ENCODE measurements at places on chromosomes 7 and 10.

GRCh38 chr7:148318838-148319237 lies 271.7 kb upstream of the C7orf33 start:
- no peak for DNase-seq

DNA sequence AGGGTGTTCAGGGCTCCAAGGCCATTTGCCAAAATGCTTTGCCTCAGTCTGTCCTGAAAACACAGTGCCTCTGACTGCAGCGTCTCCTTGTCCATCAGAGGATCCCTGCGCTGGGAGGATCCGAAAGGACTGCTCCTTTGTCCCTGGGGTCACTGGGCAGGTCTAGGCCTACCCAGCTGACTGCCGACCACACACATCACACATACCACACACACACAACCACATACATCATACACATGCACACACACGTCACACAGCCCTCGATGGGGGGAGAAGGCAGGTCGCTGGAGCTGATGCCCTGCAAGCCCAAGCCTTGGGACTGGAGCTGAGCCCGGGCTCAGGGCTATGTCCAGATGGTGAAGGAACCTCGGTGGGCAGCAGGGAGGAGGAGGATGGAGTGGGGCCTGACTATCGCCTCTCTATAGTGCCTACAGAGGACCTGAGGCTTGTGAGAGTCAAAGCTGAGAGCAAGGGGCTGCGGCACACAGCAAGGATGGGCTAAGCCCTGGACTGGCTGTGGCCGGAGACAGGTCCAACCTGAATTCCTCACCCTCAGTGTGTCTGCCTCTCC lies 29.1 kb downstream of the GPRIN2 start:
- no peak for DNase-seq

DNA sequence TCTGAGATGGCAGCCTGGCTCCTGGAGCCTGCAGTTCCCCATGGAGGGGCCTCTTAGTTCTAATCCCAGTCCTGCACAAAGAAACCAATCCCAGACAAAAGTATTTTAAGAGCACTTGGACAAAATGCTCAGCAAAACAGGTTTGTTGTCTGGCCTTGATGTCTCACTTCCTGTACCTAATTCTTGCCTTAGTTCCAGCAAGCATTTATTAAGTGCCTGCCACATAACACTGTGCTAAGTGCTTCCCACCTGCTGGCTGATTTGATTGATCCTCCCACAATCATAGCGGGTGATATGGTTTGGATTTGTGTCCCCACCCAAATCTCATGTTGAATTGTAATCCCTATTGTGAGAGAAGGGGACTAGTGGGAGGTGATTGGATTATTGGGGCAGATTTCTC lies 65.7 kb upstream of the HABP2 start:
- no peak for DNase-seq

DNA sequence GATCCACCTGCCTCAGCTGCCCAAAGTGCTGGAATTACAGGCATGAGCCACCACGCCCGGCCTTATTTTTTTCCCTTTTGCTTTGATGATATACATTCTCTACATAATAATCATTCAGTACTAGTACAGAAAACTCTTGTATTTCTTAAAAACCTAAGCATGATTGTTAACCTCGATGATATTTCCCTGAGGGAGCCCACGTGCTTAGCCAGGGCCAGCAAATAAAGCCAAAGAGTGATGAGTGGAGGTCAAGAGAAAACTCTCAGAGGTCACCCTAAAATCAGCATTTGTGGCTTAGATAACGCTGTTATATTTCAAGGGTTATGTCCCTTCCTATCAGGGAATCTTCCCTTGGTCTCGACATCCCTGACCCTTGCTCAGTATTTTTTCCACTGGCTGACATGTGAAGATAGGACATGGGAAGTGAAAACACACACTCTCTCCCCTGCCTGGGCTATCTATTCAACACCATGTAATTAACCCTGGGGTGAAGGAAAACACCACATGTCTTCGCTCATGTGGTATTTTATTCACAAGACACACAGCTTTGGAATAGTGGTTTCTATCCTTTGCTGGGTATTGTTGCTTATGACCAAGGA lies 12.6 kb downstream of the FAM200A start:
- DNase-seq, result no peak

DNA sequence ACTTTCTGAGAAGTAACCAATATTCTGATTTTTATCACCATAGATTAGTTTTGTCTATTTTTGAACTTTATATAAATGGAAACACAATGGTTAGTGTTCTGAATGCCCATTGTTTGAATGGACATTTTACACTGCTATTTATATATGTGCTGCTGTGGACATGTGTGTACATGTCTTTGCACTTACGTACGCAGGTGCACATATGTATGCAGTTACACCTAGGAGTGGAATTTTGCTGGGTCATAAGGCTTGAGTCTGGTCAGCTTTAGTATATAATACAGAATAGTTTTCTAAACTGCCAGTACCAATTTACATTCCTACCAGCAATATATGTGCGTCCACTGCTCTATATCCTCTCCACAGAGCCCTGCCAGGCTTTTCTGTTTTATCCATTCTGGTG lies 24.5 kb upstream of the ZEB1 start:
- DNase-seq, result no peak

GRCh38 chr10:48771234-48771633 lies 86.6 kb downstream of the WDFY4 start:
- no peak for DNase-seq

DNA sequence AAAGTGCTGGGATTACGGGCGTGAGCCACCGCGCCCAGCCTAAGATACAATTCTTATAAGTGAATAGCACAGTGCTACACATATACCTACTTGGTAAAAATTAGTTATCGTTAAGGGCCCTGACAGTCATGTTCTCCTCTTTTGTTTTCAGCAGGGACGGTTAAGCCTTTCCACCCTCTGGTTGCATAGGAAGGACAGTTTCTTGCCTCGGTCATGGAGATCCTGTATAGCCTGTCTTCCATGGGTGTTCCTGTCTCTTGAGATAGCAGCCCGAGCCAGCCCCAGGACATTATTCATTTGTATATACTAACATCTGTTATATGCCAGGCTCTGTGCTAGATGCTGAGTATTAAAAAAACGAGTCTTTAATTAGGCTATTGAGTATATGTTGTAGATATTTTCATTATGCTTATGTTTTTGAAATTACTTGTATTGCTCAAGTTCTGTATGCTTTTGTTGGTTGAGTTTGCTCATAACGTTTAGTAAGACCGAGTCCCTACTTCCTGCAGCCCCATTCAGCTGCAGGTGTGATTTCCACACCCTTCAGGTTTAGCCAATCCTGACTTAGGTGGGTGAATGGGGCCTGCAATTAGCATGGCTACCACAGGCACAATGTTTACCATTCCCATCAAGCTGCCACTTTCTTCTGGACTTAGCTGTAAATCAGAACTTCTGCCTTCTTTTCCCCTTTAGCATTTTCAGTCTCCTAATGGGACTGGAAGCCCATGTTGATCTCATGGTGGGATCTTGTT lies 24.8 kb downstream of the CCSER2 start:
- DNase-seq, result no peak

DNA sequence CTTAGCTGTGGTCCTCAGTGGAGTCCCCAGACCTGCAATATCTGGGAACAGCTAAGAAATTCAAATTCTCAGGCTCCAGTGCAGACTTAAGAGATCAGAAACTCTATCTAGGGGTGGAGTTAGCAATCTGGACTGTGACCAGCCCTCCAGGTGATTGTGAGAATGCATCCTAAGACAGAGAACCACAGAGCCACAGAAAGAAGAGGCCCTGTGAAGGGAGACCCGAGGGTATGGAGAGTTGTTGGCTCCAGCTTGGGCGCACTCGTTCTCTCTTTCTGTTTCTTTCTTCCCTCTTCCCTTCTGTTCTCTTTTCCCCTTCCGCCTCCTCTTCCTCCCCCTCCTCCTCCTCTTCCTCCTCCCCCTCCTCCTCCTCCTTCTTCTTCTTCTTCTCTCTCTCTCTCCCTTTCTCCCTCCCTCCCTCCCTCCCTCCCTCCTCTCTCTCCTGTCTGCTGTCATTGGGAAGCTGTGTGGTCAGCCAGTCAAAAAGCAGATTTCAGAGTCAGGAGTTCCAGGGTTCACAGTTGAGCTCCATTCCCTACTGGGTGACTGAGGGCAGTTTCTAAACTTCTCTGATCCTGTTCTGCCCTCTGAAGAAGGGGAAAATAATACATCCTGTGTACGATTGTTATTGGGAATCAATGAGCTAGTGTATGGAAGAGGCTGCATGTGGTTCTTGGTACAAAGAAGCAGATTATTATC lies 62.1 kb upstream of the STEAP1B start:
- DNase-seq, result no peak

DNA sequence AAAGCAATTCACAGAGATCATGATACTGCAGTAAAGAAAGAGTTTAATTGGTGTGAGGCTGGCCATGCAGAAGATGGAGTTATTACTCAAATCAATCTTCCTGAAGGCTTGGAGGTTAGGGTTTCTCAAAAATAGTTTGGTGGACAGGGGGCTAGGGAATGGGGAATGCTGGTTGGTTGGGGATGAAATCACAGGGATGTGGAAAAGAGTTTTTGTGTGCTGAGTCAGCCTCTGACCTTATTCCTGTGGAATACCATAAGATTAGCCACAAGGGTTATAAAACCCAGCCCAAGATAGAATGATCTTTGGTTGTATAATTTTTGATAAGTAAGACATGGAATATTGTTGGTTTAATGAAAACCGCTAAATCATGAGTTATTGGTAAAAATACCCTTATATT lies 764.3 kb downstream of the TYW1 start:
- DNase-seq, result no peak

- no peak for DNase-seq
Observed at GRCh38 chr10:91610444-91610843, 22.4 kb downstream of the PPP1R3C start.

GRCh38 chr10:551373-552252 lies 137.9 kb downstream of the DIP2C start:
- DNase-seq, result no peak

- DNase-seq, result no peak
Observed at GRCh38 chr10:87503886-87504285, 807 bp upstream of the MINPP1 start.

DNA sequence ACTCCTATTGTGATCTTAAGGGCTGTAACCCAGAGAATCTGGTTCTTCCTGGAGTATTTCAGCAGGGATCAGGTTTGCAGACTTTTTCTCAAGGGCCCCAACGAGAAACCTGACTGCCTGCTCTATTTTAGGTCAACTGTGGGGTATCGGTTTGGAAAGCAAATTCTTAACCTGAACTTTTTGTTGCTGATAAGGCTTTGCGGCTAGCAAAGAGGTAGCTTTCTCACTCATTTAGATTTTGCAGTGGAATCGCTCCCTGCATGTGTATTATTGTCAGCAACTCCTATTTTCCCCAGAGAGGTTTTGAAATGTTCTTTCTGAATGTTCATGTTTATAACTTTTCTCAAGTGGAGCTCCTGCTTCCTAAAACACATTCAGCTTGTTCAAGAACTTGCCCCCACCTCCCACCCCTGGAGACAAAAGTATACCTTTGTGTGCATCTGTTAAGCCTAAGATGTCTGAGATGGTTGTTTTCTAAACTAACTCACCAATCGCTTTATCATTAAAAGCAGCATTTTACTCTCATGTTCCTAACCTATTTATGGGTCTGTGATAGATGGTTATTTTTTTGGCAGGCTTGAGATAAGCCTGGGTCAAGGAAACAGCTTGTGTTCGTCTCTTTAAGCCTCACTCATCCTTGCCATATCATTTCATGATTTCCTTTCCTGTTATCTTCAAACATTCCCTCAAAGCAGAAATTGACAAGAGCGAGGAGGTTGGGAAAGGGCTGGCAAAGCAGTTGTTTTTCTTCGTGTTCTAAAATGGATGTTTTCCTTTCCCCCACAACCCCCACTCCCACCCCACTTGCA lies 129.8 kb downstream of the BAMBI start:
- DNase-seq, result no peak

DNA sequence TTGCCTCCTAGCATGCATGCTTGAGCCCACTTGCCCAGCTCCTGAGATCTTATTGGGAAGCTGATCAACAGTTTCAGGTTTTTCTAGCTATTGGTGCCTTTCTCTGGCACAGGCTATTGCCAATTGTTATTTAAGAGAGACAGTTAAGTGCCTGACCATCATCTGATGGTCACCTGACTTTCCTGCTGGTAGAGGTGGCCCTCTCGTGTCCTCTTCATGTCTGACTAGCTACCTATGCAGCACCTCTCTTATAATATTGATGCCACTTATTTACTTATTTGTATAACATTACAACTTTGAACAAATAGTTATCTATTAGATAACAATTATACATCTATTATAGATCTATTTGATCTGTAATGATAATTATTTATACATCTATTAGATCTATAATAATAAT lies 205.9 kb upstream of the SEMA3D start:
- no peak for DNase-seq

DNA sequence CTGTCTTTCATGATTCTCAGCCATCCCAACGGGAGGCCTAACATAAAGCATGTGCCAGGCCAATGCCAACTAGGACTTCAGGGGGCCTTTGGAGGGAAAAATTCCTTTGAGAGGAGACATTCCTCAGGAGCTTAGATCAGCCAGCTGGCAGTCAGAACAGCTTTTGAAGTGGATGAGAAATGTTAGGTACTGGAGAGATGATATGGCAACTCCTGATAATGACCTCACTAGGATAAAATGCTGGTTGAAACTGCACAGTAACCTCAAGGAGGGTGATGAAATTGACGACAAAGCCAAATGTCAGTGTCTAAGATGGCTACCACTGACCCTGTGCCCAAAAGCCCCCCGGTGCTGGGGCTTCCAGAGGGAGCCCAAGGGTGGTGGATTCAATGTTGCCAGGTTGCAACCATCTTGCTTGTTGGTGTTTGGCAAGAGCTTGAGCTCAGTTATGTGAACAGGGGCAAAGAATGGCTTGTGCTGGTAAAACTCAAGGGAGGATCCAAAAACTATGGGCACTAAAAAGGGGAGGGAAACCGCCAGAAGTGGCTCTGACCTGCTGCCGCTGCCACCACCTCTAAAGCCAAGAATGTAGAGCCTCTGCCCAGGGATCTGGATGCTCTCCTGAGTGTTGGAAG lies 121.2 kb downstream of the UBE2H start:
- DNase-seq, result no peak

- DNase-seq, result no peak
Observed at GRCh38 chr7:45162311-45162845, 4.8 kb downstream of the RAMP3 start.

- no peak for DNase-seq
Observed at GRCh38 chr7:71350680-71351079, 218.7 kb downstream of the GALNT17 start.

GRCh38 chr10:3754727-3755439 lies 30.1 kb downstream of the KLF6 start:
- peak; percentile 37 for DNase-seq

DNA sequence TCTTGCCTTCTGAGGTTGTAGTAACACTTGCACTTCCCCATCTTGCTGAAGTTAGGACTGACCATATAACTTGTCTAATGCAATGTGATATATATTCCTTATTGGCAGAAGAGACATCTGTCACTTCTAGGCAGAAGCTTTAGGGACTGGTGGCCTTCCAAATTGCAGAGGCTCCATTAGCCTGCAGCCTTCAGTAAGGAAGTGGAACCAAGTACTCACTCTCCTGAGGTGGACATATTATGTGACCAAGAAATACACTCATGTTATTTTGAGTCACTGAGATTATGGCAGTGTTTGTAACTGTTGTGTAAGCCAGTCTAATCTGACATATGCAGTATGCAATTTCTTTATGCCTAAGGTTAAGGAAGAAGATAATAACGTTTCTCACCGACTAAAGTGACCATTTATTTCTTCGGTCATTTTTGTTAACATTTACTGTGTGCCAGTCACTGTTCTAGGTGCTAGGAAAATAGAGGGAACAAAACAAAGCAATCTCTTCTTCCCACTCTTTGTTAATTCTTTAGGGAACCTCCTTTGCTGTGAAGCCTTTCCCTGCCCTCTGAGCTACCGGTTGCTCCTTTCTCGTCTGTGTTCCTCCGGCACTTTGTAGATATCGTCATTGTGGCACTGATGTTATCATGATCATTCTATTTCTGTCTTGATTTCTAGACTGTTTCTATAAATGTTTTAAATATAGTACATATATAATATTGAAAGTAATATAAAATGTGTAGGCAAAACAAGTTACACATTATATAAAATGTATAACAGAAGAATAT lies 52.9 kb upstream of the HBP1 start:
- no peak for DNase-seq

Measured in activated T-helper 9 cell treated with anti-CD3 and anti-CD28 coated beads, Interleukin-2, amount 50 U/mL, for 16 hours (primary cell).